ENCODE measurements at places on chromosomes 6 and 20.

DNA sequence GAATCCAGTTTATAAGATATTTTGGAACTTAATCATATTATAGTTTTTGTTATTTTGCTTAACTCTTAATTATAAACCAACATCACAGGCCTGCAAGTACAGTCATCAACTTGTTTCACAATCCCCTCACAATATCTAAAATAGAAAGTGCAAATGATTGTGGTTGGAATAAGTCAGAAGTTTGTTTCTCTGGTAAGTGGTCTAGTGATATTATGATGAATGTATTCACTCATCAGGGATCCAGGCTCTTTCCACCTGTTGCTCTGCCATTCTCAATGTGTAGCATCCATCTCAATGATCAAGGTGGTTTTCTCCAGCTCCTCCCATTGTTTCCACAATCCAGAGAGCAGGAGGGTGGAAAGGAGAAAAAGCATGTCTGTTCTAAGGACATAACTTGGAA lies 54.2 kb downstream of the OPN5 start:
- DNase-seq, result no peak

- no peak for DNase-seq
Measured at GRCh38 chr20:34401741-34402455, 38.8 kb downstream of the ITCH start.

- no peak for DNase-seq
Measured at GRCh38 chr20:6061544-6061943, 7.7 kb upstream of the LRRN4 start.

DNA sequence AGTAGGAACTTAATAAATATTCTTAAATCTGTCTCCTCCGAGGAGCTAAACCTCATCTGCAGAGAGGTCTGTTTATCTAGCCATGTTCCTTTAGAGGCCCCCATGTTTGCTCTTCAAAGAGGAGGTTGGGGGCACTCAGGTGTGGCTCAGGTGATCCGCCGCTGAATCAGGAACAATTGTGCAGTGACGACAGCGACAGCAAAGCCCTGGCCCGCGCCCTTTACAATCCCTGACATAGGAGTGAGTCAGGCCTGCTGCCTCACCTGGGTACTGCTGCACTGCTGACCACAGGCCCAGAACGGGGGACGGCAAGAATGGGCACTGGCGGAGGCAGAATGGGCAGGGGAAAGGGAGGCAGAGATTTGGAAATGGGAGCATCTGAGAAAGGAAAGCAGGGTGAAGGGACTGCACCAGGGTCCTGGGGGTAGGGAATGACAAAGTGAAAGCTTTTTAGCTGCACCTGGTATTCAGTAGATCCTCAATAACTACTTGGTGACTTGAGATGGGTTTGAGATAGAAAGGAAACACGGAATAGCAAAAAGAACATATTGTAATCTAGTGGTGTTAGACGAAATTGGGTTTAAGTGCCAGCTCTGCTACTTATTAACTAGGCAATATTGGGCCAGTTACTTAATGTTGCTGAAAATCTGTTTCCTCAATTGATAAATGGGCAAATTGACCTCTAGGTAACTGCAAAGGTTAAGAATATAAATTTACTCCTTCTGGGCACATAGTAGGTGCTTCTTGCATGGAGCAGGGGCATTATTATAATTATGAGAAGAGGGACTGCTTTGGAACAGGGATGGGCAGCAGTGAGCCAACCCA lies 5.4 kb upstream of the IER3 start:
- DNase-seq, result no peak

- no peak for DNase-seq
Measured at GRCh38 chr6:97459986-97460385, 177.0 kb upstream of the MMS22L start.

GRCh38 chr6:131258816-131259476 lies 123.7 kb downstream of the AKAP7 start:
- DNase-seq, result no peak

- DNase-seq, result no peak
Measured at GRCh38 chr6:28442586-28442985, 705 bp downstream of the ZSCAN23 start.

GRCh38 chr6:57123111-57123510 lies 33.1 kb downstream of the ZNF451 start:
- no peak for DNase-seq

Measured in stimulated activated CD8-positive, alpha-beta memory T cell treated with anti-CD3 and anti-CD28 coated beads, Interleukin-4, amount 100 ng/mL, for 4 hours (primary cell).